AG09309 (cell line): ENCODE measurements at places on chromosomes 2 and 18.

DNA sequence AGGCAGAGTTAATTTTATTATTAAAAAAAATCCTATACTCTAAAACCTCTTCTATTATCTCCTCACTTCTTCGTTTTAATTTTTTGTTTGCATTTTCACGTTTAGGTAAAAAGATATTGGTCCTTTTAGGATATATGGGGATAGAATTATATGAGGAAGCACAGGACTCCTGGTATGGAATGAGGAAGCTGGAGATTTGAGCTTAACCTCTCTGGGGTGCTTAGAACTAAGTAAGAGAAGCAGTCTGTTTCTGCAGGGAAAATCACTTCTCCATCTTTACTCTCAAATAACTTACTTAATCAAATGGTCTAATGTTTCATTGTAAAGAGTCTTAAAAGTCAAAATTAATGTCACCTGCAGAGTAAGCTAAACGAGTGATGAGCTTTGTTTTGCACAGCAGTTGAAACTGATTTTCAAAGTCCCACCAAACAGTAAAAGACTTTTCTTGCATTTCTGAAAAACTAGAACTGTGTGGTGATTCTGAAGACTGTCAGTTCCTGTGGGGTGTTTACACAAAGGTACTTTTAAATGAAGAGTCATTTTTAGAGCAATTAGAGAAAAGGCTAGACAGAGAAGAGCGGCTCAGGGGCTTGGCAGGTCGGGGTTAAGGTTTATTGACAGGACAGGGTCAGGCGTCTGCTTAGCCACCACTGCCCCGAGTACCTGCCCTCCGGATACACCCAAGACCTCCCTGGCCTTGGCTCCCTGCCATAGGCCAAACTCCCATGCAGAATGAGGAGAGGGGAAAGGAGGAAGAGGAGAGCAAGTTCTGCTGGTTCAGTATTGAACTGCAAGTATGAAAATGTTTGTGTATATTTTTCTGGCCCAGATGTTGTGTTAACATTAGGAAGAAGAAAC is 21.6 kb downstream of the METAP1D start:
- no peak for DNase-seq

DNA sequence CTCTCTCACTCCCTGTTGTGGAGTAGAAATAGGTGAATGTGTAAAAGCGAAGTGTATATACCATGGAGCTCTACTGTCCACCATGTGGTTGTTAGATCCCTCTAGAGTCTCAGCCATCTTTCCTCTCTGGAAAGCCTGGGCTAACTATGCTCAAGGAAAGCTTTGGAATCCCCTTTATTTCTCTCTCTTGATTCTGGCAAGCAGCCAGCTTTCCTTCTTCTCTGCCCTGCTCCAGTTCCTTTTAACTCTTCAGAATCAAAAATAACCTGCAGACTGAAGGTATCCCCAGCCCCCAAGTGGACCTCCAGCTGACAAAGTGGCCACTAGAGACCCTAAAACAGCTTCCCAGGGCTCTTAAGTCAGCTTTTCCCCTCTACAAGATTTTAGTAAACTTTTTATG is 381.9 kb downstream of the PLCL1 start:
- DNase-seq, result no peak

- no peak for DNase-seq
Observed at GRCh38 chr2:191048073-191048472, 34.1 kb upstream of the STAT1 start.

DNA sequence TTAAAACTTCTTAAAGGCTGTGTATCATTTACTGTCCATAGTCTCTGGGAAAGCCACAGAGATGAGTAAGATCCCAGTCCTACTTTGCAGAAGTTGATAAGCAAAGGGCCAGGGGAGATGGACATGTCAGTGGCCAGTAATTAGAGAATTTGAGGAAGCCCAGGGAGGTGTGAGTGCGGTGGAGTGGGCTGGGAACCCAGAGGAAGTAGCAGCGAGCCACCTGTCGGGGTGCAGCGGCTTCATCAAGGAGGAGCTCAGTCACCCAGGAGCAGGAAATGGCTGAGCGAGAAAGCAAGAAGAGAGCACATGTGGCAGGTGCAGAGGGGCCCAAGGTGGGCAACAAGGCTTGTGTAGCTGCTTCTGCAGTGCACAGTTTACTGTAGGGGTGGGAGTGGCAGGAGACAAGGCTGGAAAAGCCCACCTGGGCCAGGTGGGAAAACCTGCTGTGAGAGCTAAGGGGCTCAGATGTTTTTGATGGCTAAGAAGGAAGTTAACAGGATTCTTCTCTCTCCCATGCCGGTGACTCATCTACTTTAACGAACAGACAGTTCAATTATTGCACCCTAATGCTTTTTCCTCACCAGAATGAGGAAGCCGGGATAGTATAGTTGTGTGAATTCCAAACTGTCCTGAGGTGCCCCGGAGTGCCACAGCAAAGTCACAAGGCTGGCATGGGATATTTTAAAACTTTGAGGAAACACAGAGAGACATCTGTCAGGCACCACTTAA is 34.8 kb upstream of the MGAT5 start:
- DNase-seq, result no peak

DNA sequence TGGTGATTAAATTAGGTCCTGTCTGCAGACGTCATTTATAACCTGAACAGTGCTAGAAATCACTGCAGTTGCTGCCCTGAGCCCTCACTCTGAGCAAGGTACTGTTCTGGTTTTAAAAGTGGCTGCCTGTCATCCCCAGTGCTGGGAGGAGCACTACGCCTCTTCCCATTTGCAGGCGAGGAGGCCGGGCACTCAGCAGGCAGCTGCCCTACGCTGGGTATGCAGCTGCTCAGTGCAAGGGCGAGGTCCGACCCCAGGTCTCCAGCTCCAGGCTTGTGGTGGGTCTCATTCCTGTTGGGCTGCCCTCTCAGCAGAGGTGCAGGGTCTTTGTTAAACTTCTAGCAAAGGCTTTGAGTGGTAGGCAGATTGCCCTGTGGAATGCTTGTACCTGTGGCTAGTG is 15.7 kb downstream of the CNDP2 start:
- no peak for DNase-seq

GRCh38 chr18:9726175-9726574 is 18.1 kb downstream of the RAB31 start:
- no peak for DNase-seq

- DNase-seq, result no peak
Observed at GRCh38 chr2:110729106-110729505, 3.3 kb upstream of the ACOXL start.

DNA sequence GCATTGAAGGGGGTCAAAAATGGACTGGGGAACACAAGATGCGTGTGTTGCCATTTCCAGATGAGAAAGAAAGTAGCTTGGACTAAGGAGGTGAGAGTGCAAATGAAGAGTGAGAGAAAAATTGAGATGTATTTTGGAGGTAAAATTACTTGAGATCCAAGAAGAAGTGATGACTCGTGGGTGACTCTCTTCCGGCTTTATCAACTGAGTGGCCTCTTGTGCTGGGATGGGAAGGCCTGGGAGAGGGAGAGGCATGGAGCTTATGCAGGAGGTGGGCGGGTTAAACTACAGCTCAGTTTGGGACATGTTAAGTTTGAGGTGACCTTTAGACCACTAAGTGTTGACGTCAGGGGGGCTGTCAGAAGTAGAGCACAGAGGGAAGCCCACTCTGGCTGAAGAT is 34.9 kb downstream of the SULT1C2 start:
- no peak for DNase-seq

- DNase-seq, result no peak
Observed at GRCh38 chr2:174158003-174158402, 90.3 kb downstream of the OLA1 start.
